ENCODE measurements at places on chromosomes 5 and 9.
A peak's percentile ranks its signal among the peaks of the same experiment; 100 is the strongest.

- DNase-seq, result no peak
Measured at GRCh38 chr5:141430332-141431113, at the start of gene PCDHGA12. Gene PCDHGA12, plus strand, starts transcription at chr5:141430507. Its CDS starts 253 bp downstream, at chr5:141430760.

GRCh38 chr5:32329395-32329834 is 16.7 kb upstream of the MTMR12 start:
- peak; percentile 69 for DNase-seq

DNA sequence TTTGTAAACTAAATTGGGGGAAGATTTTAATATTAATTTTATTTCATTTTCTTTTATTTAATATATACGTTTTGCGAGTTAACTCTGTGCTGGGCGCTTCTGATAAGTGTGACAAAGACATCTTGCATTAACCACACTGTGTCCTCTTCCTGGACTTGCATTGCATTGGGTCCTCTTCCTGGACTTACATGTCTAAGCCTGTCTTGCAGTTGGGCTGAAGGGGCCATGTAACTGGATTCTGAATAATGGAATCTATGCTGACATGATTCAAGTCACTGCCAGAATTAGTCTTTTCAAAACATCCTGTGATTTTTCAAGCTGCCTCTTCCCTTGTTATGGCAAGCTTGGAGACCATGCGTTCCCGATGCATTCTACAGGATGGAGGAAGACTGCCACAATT is 122.6 kb downstream of the TRIM32 start:
- DNase-seq, result no peak

DNA sequence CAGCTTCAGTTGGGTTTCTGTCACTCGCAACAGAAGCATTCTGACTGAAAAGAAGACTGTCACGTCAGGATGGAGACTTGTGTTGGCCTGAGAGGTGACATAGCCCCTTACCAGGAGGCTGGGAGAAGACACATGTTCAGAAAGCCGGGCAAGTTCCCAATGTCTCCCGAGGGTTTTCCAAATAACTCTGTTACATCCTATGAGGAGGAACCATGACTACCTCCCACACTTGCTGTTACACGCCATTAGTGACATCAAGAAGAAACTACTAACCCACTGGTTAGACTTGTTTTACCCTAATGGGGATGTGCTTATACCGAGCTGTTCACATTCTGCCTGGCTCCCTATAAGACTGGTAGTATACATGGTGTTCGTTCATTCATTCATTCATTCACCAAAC is 33.3 kb downstream of the SH3PXD2B start:
- DNase-seq, result no peak

- DNase-seq, result no peak
Measured at GRCh38 chr5:87277279-87277835, 9.7 kb downstream of the RASA1 start.

DNA sequence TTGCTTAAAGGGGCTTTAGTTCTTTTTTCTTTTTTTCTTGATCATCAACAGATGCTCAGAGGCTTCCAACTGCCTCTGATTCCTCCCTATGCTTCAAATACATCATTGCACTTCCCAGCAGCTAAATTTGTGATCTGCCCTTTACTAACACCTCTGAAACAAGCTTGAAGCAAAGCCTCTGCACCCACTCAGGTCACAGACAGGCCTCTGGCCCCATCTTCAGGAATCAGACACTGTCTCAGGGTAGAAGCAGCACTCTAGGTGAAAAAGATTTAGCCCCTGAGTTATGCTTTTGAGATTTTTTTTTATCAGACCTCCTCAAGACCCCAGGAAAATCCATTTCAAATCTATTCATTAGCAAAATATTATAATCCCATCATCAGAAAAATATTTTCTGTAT is 91.5 kb downstream of the MAMDC2 start:
- DNase-seq, result no peak

DNA sequence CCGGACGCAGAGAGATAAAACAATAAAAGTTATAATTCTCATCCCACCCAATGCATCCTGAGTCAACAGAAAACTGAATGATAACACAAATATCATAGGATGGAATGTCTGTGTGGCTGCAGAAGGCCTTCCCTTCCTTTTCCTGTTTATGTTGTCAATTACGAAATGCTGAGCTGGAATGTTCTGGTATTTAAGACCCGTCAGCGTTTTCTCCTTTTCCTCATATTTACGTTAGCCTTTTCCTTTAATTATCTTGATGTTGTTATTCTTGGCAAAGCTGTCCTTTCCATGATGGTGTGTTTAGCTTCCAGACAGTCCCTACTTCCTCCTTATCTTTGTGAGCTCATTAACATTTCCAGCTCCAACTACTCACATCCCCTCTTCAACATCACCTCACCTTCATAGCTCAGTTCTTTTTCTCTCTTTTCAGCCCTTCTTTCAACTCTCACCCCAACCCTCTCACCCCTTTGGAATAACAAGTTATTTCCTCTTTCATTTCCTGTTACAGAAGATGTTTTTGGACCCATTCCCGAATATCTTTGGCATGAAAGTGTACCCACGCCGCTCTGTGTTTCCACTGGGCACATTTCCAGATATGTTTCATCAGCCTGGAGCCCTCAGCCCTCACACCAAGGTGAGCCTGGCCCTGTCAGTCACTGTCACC is 221.6 kb downstream of the NR2F1-AS1 start:
- DNase-seq, result no peak

GRCh38 chr9:12771891-12772290 is 2.9 kb upstream of the LURAP1L start:
- DNase-seq, result no peak

DNA sequence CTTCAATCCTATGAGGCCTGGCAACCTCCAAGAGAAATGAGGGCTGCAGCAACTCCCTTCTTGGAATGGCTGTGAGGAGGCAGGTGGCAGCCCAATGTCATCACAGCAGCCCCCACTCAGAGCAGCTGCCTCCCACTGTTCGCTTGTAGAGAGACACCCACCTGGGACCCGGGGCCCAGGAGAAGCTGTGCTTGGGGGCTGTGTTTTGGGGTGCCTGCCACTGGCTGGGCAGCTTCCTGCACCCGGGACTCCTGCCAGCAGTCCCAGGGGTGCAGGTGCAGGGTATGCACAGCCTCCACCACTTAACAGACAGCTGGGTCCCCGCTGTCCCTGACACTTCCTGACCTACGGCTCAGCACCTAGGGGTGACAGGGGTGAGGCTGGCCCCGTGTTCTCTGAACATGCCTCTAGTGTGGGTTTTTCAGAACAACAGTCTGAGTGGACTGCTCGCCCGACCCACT is 26.2 kb downstream of the NIPAL4 start:
- DNase-seq, result no peak

DNA sequence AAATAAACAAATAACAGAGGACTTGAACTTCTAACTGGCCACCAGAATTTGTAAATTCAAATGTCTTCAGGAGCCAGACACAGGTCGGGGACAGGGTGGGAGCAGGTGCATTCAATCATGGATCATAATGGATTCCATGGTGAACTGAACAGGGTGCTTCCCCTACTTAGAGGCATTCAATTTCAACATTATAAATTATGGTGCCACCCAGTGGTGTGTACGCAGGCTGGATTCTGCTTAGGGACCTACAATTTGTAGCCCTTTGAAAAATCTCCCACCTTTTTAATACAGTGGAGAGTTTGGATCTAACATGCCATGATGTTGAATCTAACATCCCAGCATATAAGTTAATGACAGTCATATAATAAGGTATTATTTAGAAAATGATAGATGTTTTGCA is 22.3 kb downstream of the KLF9 start:
- DNase-seq, result no peak

DNA sequence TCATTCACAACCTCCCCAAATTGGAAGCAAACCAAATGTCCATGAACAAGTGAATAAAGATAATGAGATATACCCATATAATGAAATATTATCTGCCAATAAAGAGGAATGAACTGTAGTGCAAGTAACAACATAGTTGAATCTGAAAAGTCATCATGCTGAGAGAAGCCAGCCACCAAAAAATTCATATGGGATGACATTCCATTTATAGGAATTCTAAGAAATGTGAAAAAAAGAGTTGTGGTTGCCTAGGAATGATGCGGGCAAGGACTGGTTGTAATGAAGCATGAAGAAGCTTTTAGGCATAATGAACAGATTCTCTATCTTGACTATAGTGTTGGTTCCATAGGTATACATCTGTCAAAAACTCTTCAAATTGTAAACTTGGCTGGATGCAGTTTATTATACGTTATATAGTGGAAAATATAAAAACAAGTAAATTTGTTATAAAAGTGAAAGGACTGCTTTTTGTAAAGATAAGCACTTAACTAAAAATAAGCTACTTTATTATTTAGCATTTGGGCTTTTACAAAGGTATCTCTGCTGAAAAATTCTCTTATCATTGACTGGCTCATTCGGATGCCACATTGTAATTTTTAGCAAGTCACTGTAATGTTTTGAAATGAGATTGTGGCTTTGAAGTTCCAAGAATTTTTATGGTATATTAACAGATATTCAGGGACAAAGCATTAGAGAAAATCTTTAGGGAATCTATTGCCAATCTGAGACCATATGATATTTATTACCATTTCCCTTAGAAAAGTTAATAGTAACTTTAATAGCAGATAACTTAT is 21.2 kb upstream of the TTC23L start:
- DNase-seq, result no peak

GRCh38 chr5:157659868-157660660 is 7.8 kb upstream of the SOX30 start:
- DNase-seq, result no peak

DNA sequence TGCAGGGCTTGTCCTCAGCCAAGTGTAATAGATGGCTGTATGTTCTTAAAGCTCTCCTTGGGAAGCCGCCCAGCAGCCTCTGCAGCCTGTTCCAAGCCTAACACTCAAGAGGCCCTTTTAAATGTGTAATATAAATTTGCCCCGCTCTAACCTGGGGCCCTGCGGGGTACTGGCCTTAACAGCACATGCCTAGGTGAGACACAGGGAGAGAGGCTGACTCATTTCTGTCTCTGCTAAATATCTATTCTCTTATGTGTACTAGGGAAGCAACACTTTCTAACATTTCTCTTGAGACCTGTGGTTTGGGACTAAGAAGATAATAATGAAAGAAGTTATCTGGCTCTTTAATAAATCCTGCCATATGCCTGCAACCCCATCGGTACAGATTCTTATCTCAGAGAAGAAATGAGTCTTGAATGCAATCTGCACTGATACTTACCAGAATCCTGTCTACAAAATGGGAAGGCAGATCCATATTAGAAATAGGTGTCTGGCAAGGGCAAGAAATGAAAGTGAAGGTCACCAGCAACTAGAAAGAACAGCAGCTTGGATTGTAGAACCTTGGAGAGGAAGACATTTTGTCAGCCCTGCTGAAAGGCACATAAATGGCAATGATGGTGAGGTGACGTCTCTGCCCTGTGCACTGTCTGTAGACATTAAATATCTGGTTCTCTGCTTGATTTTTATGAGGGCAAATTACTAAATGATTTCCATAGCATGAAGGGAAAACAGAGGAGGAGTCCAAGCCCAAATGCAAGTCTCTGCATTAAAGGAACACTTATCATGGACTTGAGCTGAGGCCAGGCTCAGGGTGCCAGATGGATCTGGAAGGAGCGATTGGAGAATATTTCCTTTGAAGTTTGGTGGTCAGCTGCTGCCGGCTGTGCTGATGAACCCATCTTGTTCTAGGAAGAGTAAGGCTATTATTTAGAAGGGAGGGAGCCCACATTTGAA is 14.5 kb upstream of the TGFBI start:
- DNase-seq, result peak; percentile 60

DNA sequence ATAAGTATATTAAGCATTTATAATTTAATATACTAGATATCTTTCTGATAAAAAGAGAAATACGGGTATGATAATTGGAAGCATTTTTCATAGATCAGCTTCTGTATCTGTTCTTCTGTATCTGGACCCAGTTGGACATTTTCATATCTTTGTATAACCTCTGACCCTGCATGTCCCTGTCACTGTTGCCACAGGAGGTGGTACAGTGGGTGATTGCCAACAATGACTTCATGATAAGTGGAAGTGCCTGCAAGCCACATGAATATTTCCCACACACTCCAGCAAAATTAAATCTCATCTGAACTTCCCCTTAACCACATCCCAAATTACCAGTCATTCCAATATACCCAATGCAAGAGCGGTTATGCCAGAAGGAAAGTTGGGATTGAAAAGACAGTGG is 376.4 kb downstream of the ARRDC3 start:
- no peak for DNase-seq

GRCh38 chr9:33506626-33507370 is 17.3 kb upstream of the ANKRD18B start:
- no peak for DNase-seq

GRCh38 chr5:64827703-64828102 is 59.0 kb downstream of the CWC27 start:
- DNase-seq, result no peak

- DNase-seq, result no peak
Measured at GRCh38 chr5:131814990-131815389, 18.2 kb upstream of the FNIP1 start.

All from lower lobe of right lung (tissue), 2 donors.